NCI-H1694 (cell line): ENCODE measurements at places on chromosomes 3 and 15.

GRCh38 chr3:99945328-99945995 is 127.8 kb downstream of the CMSS1 start:
- no peak for DNase-seq

DNA sequence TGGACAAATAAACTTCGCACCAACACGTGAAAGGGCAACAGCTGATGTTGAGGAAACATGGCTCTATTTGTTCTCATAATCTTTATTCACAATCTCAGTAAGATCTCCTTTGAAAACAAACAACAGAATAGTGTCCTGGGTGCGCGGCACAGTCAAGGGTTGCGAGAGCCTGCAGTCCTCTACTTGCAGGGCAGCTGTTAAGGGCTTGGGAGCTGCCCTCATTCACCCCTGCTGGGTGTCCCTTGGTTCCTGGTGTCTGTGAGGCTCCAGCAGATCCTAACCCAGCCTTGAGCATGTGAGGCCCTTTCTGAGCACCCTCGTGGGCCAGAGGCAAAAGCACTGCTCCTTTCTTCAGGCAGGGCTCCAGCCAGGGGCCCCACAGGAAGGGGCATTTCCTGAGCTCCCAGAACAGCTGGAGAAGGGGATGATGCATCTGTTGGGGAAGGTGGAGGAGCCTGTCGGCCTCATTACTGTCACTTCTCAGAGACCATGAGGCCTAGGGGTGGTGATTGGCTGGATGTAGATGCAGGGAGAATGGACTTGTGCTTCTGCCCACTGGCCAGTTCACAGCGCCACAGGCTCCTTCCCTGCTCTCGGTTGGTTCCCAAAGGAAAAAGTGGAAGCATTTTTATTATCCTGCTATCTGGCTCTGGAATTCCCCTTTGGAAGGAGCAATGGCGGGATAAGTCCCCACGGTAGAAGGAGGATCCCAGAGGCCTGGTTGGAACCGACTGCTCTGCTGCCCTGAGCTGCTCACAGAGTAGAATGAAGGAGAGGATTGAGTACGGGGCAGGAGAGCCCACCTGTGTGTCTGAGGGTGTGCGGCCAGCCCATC is 51.9 kb upstream of the KLF13 start:
- DNase-seq = no peak

- no peak for DNase-seq
These were observed 133.4 kb upstream of the SMAD3 start for GRCh38 chr15:66931768-66932633.

GRCh38 chr15:67125589-67126502 is 60.4 kb downstream of the SMAD3 start:
- peak; percentile 31 for DNase-seq

GRCh38 chr3:50365080-50365841 is 5.9 kb upstream of the TMEM115 start:
- no peak for DNase-seq

GRCh38 chr15:42604894-42605744 is 29.7 kb downstream of the STARD9 start:
- DNase-seq = no peak

DNA sequence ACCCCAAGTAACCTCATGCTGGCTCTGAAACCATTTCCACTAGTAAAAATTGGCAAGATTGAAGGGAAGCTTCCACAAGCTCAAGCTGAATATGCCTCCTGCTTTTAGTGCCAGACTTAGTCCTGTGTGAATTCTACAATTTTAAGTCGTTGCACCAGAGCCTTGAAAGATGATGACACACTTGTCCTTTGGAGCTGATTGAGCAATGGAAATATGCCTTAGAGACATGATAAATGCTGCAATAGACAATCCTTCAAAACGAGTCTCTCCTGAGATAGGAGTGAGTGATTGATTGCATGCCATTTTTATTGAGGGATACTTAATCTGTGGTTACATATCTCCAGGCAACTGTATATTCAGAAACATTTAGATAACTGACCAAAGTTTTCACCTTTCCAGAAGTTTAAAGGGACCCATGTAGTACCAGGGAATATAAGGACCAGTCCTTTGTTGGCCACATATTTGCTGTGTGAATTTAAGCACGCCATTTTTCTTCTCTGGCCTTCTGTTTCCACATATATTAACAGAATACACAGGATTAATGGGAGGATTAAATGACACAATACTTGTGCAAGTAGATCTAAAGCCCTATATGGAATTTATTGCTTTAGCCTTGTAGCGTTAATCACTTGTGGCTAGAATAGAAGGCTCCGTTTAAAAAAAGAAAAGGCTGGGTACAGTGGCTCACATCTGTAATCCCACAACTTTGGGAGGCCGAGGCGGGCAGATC is 65.1 kb downstream of the PPARG start:
- no peak for DNase-seq

- no peak for DNase-seq
These were observed 36.9 kb upstream of the CMSS1 start for GRCh38 chr3:99780749-99781148.

GRCh38 chr15:69482686-69483256 is 30.2 kb downstream of the RPLP1 start:
- DNase-seq = no peak

GRCh38 chr3:117606866-117607265 is 897.3 kb downstream of the TUSC7 start:
- DNase-seq = no peak

GRCh38 chr15:98785807-98786621 is 137.7 kb downstream of the IGF1R start:
- DNase-seq = no peak

DNA sequence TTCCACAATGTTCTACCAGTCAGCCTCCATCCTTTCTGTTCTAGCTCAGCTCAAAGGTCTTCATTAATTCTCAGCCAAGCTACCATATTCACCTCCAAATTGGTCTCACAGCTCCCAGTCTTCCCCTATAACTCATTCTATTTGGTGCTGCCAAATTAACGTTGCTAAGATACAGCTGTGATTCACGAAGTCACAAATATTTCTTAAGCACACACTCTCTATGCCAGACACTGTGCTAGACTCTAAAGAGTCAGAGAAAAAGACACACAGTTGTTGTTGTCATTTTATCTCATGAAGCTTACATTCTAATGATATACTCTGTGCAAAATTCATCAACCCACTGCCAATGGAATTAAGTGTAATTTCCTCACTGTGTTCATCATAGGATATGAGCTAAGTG is 102.8 kb downstream of the FRMD5 start:
- DNase-seq = no peak

GRCh38 chr3:156291272-156292123 is 171.1 kb downstream of the KCNAB1 start:
- peak; percentile 43 for DNase-seq

DNA sequence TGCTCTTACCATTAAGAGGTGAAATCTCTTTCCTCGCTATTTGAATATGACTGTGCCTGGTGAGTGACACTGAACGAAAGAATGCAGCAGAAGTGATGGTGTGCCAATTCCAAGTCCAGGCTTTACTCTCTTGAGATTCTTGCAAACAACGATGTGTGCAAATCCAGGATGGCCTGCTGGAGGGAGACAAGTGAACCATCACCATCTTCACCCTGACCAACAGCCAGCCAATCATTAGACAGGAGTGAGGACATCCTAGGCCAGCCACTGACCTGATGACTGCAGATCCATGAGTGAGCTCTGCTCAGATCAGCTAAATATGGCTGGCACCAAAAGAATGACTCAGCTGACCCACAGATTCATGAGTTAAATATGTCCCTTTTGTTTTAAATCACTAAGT is 878.0 kb downstream of the PDCD6IP start:
- no peak for DNase-seq

- DNase-seq = peak; percentile 83
These were observed 141.7 kb downstream of the RPLP1 start for GRCh38 chr15:69593981-69594966.

GRCh38 chr3:72186400-72186855 is 401.5 kb upstream of the PROK2 start:
- DNase-seq = no peak

DNA sequence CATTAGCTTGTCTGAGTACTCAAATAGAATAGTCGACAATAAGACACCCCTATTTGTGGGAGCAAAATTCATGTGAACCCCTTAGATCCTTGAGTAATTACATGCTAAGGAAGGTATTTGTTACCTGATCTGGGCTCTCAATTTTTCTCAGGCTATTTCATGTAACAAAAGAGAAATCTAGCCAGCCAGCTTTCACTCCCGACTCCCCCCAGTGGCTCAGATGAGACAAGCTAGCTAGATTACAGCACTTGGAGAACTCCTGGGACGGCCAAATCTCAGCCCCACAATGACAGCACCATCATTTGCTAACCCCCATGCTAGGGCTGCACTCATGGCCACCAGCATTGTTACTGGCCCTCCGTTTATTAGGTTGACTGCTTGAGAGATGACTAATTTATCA is 41.3 kb downstream of the GLDN start:
- DNase-seq = no peak

GRCh38 chr15:39016706-39017105 is 452.1 kb upstream of the RASGRP1 start:
- DNase-seq = no peak

DNA sequence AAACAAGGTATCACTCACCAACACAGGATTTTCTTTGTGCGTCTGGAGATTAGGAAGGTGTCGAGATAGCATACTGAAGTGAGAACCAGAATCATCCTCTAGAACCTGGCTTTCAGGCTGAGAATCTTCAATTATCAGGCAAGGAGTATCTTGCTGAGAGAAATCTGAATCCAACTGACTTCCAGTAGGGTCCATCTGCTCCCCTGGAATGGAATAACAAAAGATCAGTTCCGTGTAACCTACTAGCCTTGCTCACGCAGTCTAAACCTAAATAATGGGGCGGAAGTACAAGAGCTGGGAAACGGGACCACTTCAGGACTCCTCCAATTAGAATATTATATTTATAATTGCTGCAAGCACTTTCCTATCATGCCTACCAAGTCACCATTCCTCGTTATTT is 690 bp downstream of the TP53BP1 start:
- no peak for DNase-seq
